NCI-H345 (cell line): ENCODE measurements at places on chromosomes 3 and 15.

- no peak for DNase-seq
Observed at GRCh38 chr3:42148982-42149432, 57.9 kb downstream of the TRAK1 start.

DNA sequence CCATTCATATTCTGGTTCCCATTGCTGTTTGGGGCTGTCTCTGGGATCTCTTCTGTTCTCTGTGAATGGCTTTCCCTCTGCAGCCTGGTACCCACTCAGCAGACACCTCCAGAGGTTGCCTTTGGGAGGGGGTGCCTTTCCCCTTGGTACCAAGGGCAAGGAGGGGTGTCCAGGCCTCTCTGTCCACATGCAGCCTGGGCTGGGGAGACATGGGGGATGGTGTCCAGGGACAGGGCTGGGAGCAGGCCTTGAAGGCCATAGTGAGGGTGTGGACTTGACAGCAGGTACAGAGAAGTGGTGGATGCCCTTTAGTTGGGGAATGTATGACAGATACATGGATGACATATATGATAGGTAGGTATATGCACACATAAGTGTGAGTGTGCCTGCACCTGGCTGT, 83.7 kb downstream of the PLXNA1 start:
- no peak for DNase-seq

- no peak for DNase-seq
Observed at GRCh38 chr15:88275804-88276203, 19.3 kb upstream of the NTRK3 start.

DNA sequence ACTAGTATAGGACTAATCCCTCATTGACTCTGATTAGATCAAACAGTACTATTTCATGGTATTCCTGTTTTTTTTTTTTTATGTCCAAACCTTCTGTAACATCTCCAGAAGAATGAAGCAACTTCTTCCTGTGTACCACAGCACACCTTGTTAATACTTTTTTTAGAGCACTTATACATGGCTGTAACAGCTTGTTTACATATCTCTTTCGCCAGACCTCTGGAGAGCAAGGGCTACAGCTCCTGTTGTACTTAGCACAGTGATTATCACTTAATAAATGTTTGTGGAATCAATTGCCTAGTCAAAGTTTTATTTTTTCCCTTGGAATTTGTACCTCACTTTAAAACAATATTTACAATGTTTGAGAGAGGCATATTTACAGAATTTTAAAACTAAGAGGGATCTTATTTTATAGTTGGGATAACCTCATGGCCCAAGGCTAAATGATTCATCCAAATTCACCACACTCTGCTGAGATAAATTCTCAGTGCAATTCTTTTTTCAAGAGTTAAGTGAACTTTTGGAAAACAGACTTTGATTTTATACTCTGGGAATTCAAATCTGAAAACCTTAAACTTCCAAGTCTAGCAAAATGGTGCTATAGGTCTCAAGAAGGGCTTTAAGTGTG, 9.2 kb upstream of the GATM start:
- no peak for DNase-seq

- no peak for DNase-seq
Observed at GRCh38 chr3:196406811-196407470, 25.3 kb downstream of the UBXN7 start.
